ENCODE measurements at places on chromosomes 13 and 19. TPM values are rescaled to one million over a fixed set of nuclear protein-coding genes. Genes with fewer than 3 reads are reported as not detected.

Gene KLF1
- total RNA-seq, result not detected

DNA sequence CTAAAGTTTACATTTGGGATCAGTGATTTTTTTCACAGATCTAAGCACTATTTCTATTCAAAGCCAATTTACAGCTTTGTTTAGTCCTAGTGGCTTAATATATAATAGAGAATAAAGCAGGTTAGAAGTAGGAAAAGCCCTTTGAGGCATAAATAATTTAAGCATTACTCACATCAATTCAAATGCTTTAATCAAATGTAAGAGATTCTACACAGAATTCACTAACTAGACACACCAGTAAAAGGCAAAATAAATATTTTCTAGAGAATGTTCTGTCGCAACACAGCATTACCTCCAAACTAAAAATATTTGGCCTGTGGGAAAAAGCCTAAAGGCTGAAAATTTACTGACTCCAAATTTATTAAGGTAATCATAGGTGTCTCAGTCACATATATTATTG is 31.3 kb downstream of the KCTD12 start:
- DNase-seq, result no peak
- no peaks in the 10 kb centered on the region for H3K27me3 ChIP-seq
- no peak overlapping the region for H3K4me3 ChIP-seq
- no peaks in the 10 kb centered on the region for H3K4me1 ChIP-seq

DNA sequence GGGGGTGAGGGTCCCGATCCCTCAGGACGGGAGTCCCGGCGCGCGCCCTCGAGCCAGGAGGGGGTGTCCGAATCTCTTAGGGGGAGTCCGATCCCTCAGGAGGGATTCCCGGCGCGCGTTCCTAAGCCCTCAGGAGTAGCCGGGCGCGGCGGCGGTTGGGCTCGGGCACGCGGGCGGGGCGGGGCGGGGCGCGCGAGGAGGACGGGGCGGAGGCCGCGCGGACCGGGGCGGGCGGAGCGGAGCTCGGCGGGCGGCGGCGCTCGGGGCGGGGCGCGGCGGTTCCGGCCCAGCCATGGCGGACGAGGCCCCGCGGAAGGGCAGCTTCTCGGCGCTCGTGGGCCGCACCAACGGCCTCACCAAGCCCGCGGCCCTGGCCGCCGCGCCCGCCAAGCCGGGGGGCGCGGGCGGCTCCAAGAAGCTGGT is at the start of gene CUL4A:
CUL4A (plus strand) TSS at position 278 of the 423 bp plus-strand sequence; CDS start at position 293, 15 bp downstream.
- H3K4me1 ChIP-seq, result peaks cover 14% of the 10 kb centered on the region
- H3K36me3 ChIP-seq, result peaks cover 27% of the 10 kb centered on the region
- peak; percentile 31 for DNase-seq
- peak within 1 kb of the TSS; percentile 98 for H3K27ac ChIP-seq
- H3K4me3 ChIP-seq, result peak within 1 kb of the TSS; percentile 74
- no peaks in the 10 kb centered on the region for H3K27me3 ChIP-seq

DNA sequence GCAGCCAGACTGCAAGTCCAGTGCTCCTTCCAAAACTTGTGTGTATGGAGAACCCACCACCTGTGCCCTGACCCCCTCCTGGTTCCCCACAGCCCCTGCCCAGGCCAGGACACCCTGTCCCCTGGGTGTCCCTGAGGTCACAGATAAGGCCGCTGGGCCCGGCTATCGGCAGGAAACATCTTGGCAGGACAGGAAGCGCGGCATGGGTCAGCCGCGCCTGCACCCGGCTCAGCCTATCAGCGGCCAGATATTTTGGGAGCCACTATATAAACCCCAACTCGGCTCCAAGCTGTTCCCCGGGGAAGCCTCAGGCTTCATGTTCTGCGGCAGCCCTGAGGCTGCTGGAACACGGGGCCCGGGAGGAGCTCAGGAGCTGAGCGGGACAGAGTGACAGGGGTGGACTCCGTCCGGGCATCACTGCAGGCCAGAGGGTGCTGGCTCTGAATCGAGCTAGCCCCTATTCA is 60.8 kb downstream of the AP1M1 start:
- no peaks in the 10 kb centered on the region for H3K36me3 ChIP-seq
- H3K4me1 ChIP-seq, result no peaks in the 10 kb centered on the region
- no peak overlapping the region for H3K4me3 ChIP-seq
- H3K27ac ChIP-seq, result no peak overlapping the region

- H3K36me3 ChIP-seq, result no peaks in the 10 kb centered on the region
- H3K4me1 ChIP-seq, result peaks cover 38% of the 10 kb centered on the region
- no peak for DNase-seq
- peak overlapping the region; percentile 94 for H3K27ac ChIP-seq
- peak overlapping the region; percentile 82 for H3K4me3 ChIP-seq
These were observed 1.4 kb downstream of the STK11 start for GRCh38 chr19:1206864-1207450.

GRCh38 chr13:73133531-73133930 is 74.7 kb downstream of the KLF5 start:
- H3K27me3 ChIP-seq, result no peaks in the 10 kb centered on the region
- H3K27ac ChIP-seq, result no peak overlapping the region
- H3K4me3 ChIP-seq, result no peak overlapping the region
- peaks cover 3% of the 10 kb centered on the region for H3K4me1 ChIP-seq

All from HCT116 (cell line).